Activated T-cell treated with anti-CD3 and anti-CD28 coated beads, Interleukin-2, amount 50 U/mL, for 4 hours (primary cell): ENCODE measurements at places on chromosomes 2 and 18. TPM values are rescaled to one million over a fixed set of nuclear protein-coding genes. Genes with fewer than 3 reads are reported as not detected.

DNA sequence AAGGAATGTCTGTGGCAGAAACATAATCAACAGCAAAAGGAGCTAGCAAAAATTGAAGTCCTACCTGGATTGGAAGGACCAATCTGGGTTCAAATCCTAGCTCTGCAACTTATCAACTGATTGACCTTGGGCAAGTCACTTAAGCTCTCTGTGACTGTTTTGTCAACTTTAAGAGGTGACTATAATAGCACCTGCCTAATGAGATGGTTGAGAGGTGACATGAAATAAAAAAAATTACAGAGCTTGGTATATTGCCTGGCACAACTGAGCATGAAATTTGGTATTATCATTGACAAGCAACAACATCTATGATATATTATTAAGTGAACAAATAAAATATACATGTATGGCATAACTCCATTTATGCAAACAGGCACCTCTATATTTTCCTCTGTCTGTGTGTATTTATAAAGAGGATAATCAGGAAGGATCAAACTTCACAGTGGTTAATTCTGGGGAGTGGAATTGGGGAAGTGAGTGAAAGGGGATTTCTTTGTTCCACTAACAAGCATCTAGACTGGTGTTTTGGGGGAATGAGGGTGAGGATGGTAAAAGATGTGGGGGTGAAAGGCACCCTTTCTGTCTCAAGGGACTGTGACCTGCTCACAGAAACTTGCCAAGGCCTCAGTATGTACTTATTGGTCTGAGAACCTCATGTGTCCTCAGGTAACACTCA lies 132.8 kb upstream of the SERTAD2 start:
- DNase-seq: no peak

DNA sequence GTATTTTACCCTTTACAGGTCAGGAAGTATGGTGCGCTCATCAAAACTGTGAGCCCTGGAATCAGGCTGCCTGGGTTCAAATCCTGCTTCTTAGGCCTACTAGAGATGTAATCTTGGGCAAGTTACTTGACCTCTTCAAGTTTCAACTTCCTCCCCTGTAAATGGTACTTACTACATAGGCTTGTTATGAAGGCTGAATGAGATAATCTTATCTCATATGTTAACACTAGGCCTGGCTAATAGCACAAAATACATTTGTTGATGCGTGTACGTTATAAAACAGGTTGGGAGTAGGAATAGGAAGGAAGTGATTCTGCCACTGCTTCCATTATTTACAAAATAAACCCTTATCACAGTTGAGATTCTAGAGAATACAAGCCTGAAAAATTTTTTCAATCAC lies 1.7 kb upstream of the RFTN2 start:
- no peak for DNase-seq

DNA sequence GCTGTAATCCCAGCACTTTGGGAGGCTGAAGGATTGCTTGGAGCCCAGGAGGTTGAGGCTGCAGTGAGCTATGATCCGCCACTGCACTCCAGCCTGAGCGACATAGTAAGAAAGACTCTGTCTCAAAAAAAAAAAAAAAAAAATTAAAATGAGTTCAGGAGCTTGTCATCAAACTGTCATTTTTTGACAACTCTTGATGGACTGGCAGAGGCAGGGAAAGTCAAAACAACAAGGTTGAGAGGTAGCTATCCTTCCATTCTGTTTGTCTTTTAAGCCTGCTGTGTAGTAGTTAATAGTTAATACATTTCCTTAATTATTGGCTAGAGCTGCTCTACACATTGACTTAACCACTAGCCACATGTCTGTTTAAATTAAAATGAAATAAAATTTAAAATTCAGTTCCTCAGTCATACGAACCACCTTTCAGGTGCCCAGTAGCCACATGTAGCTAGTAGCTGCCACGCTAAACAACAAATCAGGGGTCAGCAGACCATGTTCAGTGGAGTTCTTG lies 22.7 kb downstream of the DPYSL5 start:
- no peak for DNase-seq

DNA sequence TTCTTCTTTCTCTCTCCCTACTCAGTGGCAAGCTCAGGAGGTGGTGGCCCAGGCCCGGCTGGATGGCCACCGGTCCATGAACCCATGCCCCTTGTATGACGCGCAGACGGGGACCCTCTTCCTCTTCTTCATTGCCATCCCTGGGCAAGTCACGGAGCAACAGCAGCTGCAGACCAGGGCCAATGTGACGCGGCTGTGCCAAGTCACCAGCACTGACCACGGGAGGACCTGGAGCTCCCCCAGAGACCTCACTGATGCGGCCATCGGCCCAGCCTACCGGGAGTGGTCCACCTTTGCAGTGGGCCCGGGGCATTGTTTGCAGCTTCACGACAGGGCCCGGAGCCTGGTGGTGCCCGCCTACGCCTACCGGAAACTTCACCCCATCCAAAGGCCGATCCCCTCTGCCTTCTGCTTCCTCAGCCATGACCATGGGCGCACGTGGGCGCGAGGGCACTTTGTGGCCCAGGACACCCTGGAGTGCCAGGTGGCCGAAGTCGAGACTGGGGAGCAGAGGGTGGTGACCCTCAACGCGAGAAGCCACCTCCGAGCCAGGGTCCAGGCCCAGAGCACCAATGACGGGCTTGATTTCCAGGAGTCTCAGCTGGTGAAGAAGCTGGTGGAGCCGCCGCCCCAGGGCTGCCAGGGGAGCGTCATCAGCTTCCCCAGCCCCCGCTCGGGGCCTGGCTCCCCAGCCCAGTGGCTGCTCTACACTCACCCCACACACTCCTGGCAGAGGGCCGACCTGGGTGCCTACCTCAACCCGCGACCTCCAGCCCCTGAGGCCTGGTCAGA lies 1.8 kb downstream of the NEU2 start:
- no peak for DNase-seq

GRCh38 chr2:89833116-89833779 lies 1141.8 kb downstream of the RPIA start:
- DNase-seq: no peak

DNA sequence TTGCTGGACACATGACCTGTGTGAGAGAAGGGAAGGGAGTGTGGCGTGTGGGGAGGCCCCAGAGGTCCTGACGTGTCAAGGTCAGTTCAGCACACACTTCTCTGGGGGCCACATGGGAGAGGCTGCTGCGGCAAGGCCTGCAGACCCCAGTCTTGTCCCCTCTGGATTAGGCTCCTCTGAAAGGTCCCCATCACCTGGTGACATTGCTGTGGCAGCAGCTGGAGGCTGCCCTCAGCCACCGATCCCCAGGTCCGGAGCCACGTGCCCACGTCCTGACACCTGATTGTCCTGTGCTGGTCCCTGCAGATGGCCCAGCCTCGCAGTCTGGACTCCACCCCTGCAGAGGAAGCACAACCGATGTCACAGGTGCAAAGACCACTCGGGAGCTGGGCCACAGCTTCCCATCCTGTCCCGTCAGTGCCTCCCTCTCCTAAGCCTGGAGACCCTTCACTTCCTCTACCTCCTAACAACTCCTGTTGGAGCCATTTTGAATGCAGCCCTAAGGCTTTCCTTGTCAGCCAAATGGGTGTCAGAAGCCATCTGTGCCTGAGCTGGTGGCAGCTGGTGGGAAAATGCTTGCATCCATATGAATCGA lies 12.7 kb downstream of the TMEM177 start:
- DNase-seq: no peak

GRCh38 chr2:165827921-165828276 lies 33.9 kb upstream of the GALNT3 start:
- DNase-seq: no peak

- no peak for DNase-seq
Measured at GRCh38 chr18:45387229-45387628, 228.0 kb upstream of the SLC14A2 start.

IL1RL1 gene
- total RNA-seq: 0.38 TPM
